Dermis blood vessel endothelial cell (primary cell): ENCODE measurements at places on chromosomes 5 and 9.

DNA sequence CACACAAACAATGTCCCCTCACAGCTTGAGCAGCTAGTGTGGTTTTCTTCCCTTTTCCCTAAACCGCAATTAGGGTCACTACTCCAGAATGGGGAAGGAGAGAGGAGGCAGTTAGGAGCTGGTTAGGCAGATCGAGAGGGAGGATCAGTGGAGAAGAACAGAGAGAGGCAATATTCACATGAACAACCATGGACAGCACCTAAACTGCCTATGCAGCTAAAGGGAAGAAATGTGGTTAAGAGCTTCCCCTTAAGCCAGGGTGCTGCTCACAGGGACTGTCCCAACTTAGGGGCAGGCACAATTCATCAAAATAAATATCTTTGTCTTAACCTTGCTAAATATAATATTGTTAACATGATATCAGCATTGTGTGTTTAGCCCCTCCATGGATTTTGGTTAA, 359.3 kb upstream of the CDH18 start:
- DNase-seq: no peak

DNA sequence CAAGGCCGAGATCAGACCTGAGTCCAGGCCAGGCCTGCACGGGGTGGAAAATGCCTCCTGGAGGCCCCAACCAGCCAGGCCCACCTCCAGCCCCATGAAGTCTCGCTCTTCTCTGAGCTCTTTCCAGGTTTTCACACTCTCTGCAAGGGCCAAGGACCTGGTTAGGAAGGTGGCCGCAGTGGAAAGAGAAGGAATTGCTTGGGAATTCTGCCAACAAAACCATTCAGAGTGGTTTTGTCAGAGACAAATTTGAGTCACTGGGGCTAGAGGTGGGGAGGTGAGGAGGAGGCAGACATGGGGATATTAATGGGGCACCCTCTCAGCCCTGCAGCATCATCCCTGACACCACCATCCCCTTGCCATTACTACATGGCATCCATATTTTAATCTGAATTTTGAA, 261.0 kb downstream of the ROR2 start:
- DNase-seq: no peak

DNA sequence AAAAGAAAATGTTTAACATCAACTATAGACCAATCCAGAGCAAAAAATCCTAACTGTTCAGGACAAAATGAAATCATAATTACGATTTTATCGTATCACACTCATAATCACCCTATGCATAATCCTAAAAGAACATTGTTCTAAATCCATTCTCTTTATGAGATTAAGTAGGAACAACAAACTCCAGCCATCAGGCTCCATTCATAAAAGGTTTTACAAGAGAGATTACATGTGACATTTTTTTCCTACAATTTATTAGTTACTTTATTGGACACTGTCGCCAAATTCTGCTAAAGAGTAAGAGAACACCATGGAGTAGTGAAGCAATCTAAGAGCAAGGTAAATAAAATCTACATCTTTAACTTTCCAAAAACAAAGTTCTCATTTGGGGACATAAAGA, 198.0 kb downstream of the BNC2 start:
- no peak for DNase-seq

DNA sequence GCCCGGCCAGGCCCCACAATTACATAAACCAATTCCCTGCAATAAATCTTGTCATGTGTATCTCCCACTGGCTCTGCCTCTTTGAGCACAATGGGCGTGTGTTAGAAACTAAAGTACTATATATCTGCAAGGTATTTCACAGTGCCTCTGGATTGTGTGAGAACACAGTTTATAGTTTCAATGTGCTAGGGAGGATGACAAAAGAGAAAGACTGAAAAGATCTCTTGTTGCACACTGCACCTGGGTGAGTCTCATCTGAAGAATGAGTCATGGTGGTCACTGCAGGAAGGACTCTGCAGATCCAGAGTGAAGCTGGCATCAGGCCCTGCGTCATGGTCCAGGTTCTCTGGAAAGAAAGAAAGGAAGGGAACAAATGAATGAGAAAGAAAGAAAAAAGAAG, 20.7 kb upstream of the CTSV start:
- no peak for DNase-seq

DNA sequence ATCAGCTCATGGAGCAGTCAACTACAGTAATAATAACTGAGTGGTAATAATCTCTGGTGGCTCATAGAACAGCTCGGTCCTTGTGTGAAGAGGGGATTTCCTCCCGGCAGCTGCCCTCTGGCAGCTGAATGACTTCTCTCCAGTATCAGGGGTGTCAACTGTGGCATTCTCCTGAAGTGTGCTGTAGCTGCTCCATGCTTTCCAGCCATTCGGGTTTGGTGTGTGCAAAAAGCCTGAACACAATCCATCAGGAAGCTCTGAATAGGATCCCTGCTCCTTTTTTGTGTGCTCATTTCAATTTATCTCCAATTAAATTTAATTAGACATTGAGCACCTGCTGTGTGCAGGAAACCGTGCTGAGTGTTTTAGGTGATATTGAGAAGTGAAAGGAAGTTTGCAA, 59.8 kb upstream of the BARX1 start:
- no peak for DNase-seq

DNA sequence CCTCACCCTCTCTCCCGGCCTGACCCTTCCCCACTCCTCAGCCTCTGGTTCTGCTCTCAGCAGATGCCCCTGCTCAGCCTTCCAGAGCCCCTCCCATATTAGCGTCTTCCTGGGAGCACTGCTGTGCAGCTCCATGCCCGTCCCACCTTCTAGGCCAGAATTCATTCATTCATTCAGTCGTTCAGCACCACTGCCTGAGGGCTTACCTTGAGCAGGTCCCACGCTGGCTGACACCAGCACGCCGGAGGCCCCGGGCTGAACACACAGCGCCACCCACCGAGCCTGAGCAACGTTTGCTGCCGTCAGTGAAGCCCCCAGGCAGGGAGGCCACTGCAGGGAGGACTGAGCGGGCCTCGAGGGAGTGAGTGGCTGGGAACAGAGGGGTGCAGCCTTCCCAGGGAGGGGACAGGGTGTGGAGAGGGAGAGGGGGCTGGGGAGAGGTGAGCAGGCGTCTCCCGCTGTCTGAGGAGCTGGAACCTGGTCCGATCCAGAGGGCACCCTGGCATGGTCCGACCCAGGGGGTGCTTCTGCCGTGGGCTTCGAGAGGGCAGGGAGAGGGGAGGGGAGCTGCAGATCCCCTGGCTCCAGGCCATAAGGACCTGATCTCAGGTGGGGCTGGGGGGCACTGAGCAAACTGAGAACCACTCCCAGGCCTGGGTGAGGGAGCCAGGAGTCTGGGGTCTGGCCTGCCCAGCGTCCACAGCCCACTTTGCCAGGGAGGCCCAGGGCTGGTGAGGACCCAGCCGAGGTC, 98.8 kb upstream of the RAPGEF1 start:
- no peak for DNase-seq

- DNase-seq: no peak
These were observed 5.9 kb downstream of the ALAD start for GRCh38 chr9:113395000-113395861.

DNA sequence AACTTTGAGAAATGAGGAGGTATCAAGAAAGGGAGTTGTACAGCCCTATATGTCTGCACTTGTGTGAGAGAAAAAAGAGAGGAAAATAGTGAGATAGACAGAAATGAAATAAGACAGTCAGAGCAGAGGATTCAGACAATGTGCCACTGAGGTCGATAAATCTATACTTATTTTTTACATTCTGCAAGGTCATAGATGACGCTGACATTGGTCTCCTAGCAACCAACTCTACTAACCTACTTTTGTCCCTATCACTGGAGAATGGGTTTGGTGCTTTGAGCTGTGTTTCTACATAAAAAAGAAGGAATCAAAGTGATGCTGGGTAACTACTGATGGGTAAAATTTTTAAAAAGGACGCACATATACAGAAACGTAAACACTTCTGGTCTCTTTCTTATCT, 573.3 kb upstream of the RORB start:
- no peak for DNase-seq

GRCh38 chr9:107307331-107307730, 24.3 kb downstream of the RAD23B start:
- DNase-seq: no peak

DNA sequence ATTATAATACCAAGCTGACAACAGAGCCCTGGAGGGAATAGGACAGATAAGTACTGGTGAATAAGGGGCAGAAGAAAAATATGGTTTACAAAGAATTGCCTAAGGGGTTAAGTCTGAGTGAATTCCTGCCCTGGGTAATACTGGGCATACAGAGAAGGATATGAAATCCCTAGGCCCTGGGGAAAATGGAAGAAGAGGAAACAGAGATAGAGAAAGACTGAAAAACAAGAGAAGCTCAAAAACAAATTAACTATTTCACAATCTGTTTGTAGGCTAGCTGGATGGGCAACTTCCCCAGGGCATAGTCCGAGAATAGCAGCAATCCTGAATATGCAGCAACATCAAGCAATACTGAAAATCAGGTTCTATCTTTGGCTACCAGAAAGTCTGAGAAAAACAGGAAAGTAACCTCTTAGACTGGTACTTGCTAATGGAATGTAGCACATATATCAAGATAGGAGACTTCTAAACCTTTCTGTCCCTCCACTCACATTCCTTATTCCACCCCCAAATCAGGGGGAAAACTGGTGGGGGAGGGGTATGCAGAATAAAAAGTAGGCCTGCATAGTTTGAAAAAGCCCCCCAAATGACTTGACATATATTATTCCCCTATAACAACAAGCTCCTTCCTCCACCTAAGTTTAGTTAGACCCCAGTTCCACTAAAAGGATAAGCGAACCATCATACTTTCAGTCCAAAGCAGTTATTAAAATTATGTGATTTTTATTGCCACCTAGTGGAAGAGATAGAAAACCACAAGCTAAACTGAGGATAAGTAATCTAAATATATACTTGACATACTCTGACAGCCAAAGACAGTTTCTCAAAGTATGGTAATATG, 20.6 kb downstream of the SLC38A9 start:
- DNase-seq: peak; percentile 69

DNA sequence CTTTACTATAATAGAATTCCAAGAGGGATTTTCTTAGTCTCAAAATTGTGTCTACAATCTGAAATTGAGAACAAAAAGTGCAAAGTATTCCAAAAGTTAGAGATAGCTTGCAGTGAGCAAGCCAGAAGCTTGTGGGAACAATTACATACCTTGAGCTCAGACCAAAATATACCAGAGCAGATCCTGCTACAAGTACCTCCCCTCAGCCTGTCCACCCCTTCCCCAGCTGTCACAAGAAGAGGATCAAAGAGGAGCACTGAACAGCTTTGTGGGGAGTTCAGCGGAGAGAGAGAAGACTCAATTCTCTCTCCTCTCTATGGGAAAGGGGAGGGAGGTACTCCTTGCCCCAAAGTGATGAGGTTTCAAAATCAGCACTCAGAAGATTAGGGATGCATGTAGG, 869.2 kb upstream of the DMAC1 start:
- no peak for DNase-seq

DNA sequence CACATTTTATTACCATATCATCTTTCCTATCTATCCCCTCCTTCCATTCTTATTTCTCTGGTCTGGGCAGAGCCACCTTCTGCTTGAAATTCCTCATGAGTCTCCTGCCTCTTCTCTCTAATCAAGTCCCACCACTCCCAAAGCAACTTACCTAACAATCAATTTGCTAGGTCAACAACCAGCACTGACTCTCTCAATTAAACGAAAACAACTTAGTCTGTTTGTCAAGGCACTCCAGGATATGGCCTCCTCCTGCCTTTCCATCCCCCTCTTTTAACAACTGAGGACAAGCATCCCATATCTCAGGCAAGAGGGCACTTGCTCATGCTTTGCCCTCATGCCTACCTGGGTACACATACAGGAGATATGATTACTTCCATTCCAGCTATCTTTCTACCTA, 47.4 kb downstream of the HCN1 start:
- DNase-seq: no peak

- DNase-seq: no peak
These were observed 159.3 kb downstream of the SYK start for GRCh38 chr9:90960941-90961340.

DNA sequence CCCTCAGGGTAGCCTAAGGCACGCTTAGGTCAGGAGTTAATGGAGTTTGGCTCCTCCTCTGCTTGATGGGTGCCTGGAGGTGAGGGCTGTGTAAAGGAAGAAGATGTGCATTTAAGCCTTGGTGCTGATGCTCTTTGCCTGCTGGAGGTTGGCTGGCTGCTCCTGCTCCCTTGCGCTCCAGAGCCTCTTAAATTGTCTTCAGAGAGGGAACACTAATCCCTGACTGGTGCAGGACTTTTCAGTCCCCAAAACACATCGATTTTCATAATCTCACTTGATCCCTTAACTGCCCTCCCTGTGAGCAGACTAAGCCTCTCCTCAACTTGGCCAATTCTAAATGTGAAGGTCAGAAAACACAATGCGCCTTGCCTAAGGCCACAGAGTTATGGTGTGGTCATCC, 16.2 kb upstream of the TCOF1 start:
- no peak for DNase-seq

DNA sequence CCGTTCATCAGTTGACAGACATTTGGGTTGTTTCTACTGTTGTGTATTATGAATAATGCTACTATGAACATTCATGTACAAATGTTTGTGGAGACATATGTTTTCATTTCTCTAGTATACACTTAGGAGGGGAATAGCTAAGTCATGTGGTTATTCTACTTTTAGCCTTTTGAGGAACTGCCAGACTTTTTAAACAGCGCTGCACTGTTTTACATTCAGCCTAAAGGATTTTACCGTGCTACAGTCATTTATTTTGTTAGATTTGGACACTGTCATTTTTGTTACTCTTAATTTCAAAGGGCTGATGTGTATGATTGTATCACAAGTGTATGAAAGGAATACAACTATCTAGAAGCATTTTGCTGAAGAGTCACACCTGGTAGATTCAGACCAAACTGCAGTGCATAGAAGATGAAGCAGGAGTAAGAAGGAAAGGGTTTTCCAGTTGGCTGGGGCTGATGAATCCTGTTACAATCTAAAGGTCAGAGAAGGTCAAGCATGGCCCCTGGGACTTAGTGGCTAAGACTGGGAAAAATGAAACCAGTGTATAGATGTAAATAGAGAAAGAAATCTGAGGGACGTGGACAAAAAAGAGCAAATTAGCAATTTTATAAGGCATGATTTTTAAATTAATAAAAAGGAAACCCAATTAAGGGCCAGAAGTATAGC, 509.7 kb downstream of the PSAT1 start:
- no peak for DNase-seq

DNA sequence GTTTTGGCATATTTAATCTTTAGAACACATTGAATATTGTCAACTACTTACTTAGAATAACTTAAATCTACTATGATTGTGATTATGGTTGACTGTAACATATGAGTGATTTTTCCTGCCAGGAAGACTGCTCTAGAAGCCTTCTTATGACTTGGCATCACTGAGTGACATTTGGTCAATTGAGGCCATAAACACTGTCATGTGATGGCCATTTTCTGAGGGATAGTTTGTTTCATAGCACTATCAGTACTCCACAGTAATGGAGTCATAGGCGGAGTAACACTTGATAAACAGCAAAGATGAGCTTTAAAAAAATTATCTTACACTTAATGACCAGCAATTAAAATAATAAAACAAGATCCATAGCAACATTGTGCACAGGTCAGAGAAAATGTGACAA, 31.0 kb downstream of the C9orf40 start:
- DNase-seq: no peak
